ENCODE measurements at places on chromosomes 3 and 15. TPM values are rescaled to one million over a fixed set of nuclear protein-coding genes. Genes with fewer than 3 reads are reported as not detected.

ITPKA gene
- 0.23 TPM for polyA plus RNA-seq

ZNF385D gene
- not detected for polyA plus RNA-seq

SCG5 gene
- polyA plus RNA-seq: 0.76 TPM

GOLGA8J gene
- polyA plus RNA-seq: not detected

FBXW12 gene
- not detected for polyA plus RNA-seq

KNG1 gene
- polyA plus RNA-seq: not detected

WDR53 gene
- polyA plus RNA-seq: 33.0 TPM

GRCh38 chr3:41601404-41601987 is 360.4 kb downstream of the ULK4 start:
- DNase-seq: no peak

DNA sequence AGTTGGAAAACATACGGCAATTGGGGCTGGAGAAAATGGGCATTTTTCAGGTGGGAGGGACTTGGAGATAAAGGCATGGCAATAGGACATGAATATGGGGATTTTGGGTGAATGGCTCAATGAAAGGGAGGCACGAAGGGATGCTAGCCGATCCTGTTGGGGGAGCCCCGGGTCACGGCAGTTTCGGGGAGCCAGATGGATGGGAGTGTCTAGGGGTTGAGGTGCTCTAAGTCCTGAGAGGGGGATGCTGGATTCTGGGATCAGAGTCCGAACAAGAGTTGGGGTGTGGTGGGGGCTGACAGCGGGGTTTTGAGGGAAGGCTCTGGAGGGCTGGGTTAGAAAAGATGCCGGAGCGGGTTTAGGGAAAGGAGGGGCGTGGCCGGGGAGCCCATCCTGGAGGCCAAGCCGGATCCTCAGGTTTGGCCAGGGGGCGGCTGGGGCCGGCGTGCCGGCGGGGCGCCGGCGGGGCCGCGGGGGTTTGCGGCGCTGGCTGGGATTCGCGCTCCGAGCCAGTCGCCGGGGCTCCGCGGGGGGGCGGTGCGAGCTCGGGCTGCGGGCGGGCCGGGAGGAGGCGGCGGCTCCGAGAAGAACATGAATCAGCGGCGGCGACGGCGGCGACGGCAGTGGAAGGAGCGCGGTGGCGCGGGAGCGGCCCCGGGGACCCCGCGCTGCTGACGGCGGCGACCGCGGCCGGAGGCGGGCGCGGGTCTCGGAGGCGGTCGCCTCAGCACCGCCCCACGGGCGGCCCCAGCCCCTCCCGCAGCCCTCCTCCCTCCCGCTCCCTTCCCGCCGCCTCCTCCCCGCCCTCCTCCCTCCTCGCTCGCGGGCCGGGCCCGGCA is at the start of gene TYRO3:
Gene TYRO3 (plus strand): TSS at position 813 of the 839 bp plus-strand sequence. CDS start 46 bp downstream, outside the sequence.
- peak; percentile 53 for DNase-seq

DNA sequence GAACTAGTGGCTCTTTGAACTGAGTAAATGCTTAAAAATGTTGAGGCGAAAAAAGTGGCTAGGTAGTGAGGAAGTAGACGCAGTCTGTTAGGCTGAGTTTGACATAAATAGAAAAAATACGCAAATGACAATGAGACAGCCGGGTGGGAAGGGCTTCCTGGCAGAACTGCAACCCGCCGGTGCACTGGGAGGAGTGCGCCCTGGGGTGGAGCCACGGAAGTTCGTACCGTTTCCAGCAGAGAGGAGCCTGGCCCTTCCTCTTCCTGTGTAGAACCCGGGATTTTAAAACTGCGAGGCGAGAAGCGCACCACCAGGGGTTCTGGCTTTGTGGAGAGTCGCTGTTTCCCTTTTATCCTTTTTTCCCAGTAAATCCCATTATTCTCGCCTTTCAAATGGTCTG is 602.6 kb downstream of the PYDC2 start:
- no peak for DNase-seq

DNA sequence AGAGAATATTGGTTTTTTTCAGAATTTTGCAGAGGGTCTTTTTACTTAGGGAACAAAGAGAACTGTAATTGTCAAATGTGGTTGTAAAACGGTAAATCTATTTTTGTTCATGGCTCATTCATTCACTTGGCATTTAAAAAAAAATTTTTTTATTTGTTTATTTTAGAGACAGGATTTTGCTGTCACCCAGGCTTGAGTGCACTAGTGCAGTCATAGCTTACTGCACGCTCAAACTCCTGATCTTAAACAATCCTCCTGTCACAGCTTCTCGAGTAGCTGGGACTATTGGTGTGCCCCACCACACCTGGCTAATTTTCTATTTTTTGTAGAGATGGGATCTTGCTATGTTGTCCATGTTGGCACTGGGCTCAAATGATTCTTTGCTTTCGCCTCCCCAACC is 301.8 kb downstream of the LPP start:
- DNase-seq: no peak

DNA sequence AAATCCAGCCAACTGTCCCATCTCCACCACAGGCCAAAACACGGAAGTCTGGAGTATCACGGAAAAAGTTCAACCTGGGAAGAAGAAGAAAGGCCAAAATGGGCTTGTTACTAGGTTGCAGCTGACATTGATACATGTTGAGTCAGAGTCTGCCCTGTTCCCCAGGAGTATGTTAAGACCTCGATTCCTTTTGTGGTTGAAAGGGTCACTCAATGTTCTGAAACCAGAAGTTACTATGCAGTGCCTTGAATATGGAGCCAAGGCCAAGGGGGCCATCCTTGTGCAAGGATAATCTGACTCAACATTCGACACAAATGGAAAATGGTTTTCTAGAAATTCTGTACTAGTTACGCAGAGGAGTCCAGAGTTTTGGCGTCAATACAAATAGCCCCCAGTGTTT is 104.2 kb downstream of the DGKG start:
- no peak for DNase-seq

DNA sequence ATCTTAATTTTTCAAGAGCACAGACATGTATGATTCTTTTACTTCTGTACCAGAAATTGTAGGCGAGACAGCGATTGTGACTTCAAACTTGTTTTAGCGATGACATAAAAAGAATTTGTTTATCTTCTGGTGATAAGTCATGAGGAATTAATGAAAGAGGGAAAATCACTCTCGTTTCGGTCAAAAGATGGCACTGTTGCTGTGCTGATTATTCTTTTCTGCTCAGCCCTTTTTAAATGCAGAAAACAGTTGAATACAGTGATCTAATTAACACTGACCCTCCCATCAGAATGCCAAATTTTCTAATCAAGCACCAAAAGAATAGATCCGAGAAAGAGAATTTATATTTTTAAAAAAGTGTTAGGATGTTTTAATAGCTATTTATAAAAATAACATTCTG is 52.6 kb downstream of the NSUN3 start:
- DNase-seq: no peak

DNA sequence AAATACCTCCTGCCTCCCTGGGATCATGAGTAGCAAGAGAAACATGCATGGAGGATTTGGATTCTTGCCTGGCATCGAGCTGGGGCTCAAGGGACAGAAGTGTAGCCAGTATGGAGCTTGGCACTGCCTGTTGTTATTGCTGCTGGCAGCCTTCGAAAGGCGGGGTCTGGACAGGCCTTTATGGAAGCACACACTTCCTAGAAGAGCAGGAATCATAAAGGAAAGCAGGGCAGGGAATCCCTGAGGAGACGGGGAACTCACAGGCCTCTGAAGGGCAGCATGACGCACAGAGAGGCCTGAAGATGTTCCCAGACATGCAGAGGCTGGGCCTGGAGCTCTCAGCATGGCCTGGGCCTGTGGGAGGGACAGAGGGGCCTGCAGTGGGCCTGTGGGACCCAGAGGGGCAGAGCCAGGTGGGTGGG is 18.6 kb upstream of the SLC41A3 start:
- DNase-seq: no peak

DNA sequence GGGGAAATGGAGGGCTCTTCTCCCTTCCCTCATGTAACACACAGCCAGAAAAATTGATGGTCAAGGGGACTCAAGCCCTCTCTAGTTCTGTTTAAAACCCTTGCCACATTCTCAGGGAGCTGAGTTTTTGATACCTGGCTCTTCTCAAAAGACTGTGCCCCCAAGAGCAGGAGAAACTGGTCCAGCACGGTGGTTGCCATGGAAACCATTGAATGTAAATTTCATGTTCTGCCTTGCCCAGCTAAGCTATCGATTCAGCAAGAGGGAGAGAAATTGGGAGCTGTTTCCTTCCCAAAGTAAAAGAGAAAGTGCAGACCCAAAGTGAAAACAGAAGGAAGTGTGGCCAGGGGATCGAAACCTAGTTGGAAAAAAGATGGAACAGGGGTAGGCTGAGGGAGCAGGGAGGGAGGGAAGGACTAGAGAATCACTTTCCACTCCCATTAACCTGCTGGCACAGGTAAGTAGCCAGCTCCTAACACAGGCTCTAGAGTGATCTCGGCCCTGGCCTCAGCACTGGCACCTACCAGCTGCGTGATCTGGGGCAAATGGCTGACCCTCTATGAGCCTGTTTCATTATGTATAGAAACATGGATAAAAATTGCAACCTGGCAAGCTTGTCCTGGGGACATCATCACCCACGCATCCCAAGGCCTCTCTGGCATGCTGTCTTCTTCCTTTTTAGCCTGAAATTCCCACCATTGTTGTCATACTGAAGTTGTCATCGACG is 140.9 kb downstream of the TPRA1 start:
- no peak for DNase-seq

DNA sequence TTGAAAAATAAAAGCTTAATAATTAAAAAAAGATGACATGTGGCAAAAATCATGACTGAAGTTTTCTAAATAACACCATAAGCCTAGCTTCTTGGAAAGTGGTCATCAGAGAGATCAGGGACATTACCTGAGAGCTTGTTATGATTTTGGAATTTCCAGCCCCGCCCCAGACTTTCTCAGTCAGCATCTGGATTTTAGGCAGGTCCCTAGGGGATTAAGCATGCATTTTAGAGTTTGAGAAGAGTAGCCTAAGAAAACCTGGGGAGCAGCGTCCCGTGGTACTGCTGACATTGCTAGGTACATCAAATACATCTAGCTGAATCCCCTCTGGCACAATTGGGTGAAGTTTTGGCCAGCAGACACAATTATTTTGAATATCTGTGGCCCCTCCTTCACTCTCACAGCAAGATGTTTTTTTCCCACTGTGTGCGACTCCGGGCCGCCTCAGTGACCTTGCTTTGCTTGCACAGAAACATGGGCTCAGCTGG is 58.7 kb upstream of the MEF2A start:
- no peak for DNase-seq

GRCh38 chr3:29065211-29065785 is 215.6 kb upstream of the RBMS3 start:
- no peak for DNase-seq

DNA sequence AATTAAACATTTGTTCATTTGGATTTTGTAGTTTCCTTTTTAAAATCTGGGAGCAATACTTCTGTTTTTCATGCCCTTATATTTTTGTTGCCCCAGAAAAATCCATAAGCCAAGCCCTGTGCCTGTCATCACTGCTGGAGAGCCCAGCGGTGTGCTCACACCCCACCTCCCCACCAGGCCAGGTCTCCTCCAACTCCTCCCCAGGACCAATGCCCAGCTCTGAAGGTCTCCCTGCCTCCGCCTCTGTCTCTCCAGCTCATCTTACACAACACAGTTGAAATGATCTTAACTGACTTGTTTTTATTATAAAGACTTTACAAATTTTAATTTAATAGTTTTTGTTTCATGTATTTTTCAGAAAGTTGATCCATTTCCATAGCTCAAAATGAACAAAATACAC is 66.4 kb downstream of the RHCG start:
- DNase-seq: no peak

Measured in CD4-positive, alpha-beta memory T cell (primary cell).